Fibroblast of skin of abdomen (primary cell): ENCODE measurements at places on chromosomes 4 and X.

DNA sequence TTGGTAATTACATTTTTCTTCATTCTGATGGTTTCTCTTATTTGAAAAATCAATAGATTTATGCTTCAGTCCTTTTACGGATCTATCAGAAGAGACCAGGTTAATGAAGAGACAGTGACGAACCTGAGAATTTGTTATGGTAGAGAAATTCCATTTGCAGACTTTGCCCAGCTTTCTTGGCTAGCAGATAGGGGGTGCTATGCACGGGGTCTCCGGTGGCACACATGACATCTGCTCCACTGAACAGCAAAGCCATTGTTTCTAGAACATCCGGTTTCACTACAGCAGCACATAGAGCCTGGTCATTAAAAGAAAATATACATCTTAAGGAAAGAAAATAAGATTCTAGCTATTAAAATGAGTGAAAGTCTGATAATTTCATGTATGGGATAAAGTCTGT lies 85.1 kb downstream of the ARAP2 start:
- DNase-seq = no peak

DNA sequence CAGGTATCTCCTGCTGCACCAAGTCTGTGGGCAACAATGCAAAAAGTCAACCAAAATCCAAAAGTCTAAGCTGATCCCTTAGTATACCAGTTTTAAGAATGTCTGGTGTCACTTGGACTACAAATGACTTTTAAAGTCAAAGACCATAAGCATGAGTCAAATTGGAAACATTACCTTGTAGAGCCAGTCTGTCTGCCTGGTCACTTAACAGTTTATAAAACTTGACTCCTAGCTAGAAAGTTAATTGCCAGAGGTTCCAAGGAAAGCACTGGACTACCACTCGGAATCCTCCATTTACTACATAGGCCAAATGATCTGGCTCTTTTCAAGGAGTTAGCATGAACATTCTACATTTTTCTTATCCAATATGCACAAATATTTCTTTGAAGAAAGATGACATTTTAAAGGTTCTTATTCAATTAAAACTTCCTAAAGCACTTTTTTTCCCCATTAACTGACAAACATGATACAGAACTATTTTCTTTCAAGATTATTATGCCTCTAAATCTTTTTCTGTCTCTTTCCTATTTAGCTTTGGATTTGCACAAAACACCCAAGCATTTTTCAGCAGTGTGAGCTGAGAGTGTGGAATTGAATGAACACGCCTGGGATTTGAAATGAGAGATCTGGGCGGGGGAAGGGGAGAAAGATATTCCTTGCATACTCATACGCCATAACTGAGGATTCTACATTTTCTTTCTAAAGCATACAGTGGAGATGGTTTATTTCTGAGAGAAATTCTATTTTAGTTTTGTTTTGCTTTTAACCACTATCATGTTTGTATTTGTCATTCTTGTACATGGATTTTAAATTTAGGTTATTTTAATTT lies 188.4 kb downstream of the SHROOM3 start:
- no peak for DNase-seq

DNA sequence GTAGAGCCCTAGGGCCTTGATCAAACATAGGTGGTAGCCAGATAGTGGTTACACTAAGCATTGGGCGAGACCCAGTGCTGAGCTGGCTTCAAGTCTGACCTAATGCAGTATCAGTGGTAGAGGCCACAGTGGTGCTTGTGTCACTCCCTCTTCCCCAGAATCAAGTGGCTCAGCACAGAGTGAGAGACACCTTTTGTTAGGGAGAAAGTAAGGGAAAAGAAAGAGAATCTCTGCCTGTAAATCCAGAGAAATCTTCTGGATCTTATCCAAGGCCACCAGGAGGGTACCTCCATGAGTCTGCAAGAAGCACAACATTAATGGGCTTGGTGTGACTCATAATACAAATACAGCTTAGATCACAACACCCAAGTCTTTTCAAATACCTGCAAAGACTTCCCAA lies 117.7 kb upstream of the SLC6A14 start:
- no peak for DNase-seq

DNA sequence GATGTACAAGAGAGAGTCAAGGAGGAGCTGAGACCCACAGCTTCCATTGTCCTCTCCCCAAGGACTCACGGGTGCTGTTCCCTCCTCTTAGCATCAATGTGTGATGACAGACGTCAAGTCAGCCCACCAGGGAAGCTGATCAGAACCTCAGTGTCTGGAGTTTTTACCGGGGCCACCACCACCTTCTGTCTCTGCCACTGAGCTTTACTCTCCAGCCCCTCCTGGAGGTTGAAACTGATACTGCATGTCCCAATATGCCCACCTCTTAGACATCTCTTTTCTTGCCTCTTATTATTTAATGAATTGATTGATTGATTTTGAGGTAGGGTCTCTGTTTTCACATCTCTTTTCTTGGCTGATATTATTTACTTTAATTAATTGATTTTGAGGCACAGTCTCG lies 10.3 kb upstream of the AKAP17A start:
- no peak for DNase-seq

DNA sequence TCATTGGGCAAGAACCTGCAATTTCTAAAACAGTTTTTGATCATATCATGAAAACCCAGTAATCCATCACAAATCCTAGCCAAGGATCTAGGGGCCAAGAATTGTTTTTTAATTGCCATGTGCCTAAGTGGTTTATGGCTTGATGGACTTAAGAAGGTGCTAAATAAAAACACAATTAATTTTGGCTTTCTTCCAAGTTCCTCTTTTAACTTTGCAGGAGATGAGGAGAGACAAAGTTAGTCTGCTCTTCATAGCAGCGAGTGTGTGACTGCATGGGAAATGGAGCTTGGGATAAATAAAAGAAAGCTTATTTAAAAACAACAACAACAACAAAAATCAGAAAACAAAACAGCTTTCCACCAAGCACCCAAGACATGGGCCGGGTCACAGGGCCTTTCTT lies 41.4 kb downstream of the ARHGEF9 start:
- no peak for DNase-seq

DNA sequence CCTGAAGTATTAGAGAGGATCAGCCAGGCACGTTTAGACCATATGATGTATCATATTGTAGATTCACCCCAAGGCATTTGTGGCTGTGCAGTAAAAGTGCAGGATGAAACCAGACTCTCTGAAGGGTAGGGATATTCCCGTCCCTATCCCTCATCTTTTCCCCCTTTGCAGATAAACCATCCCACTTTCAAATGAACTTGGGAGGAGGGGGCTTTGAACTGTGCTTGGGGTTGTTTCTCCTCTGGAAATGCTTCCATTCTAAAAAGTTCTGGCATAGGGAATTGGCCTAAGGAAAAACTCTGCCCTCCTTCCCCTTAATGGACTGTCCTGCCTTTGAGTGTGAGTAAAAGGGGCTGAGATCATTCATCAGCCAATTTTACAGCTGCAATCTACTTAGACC lies 23.8 kb downstream of the SNCA start:
- DNase-seq = no peak

GRCh38 chrX:41025926-41026701 lies 59.1 kb upstream of the USP9X start:
- no peak for DNase-seq
